ENCODE measurements at places on chromosomes 2 and 18.

DNA sequence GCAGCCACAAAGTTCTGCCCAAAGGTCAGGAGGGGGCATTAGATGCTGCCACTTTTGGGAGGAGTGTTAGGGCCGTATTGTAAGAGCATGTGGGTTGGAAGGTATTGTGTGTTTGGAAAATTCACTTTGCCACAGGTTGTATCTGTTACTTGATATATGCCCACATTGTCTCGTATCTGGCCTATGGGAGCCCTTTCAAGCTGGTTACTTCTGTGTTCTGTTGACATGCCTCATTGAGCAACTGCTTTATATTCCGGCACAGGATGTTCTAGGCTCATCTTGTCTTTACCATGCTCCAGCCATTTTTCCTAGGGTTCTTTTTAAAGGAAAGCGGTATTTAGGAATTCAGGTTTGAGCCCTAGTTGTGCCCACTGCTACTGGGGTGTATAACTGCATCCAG is 6.0 kb downstream of the ADNP2 start:
- no peak for DNase-seq

GRCh38 chr2:179555691-179556283 is 291.2 kb upstream of the SESTD1 start:
- no peak for DNase-seq

DNA sequence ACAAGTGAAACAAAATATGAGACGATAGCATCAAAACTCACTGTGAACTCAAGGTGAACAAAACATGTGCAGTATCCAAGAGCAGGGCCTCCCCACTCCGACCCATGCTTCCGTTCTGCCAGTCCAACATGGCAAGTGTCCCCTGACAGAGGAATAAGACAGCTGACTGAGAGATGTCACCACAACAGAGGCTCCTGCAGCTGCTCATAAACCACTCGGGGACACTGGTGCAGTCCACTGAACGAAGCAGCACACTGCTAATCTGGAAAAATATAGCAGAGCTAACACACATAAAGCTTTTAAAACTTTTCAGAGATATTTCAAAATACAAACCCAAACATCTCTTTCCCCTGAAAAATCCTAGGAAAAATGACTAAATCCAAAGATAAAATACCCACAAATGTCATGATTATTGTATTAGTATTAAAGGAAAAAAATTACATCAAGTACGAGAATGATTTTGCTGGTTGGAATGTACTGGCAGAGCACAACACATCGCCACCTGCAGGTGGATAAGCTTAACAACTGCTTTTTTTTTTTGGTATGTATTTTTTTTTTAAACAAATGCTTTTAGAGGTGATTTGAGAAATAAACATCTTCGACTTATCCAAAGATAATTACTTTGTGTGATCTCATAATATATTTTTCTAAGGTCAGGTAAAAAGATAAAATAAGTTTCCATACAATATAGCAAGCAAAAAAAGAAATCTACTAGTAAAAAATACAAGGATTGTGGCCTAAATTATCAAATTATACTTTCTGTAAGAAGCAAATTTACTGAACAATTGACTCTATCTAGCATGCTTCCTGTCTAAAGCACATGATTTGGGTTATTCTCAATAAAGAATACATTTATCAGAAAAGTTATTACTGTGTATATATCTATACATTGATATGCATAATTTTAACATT is 18.6 kb downstream of the THADA start:
- DNase-seq, result peak; percentile 34

GRCh38 chr2:173288561-173288960 is 66.1 kb upstream of the CDCA7 start:
- no peak for DNase-seq

GRCh38 chr2:190410166-190410565 is 2.0 kb downstream of the MFSD6 start:
- no peak for DNase-seq

- no peak for DNase-seq
Measured at GRCh38 chr2:187819624-187820023, 265.4 kb upstream of the TFPI start.

GRCh38 chr18:64993695-64994094 is 757.1 kb upstream of the CDH7 start:
- DNase-seq, result no peak

GRCh38 chr2:24085200-24085489 is 511 bp upstream of the TP53I3 start:
- no peak for DNase-seq

GRCh38 chr2:201363857-201364560 is 6.9 kb upstream of the FLACC1 start:
- peak; percentile 76 for DNase-seq

DNA sequence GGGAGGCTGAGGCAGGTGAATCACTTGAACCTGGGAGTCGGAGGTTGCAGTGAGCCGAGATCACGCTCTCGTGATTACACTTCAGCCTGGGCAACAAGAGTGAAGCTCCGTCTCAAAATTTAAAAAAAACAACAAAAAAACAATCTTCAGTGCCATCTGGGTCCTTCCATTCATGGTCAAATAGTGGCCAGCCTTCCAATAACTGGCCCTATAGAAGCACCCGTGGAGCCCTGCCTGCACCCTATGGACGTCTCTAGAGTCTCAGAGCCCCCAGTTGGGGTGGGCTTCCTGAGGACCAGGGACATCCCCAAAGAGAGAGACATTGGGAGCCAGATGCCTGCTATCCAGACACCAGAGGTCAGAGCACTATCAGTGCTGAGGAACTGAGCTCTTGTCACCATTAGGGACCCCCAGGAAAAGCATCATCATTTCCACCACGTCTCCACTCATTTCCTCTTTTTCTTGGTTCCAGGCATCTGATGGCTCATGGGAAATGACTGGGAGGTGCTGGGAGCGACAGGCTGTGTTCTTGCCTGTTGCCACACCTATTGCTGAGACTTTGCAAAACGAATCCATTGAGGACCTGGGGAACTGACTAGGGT is 9.4 kb downstream of the NEU2 start:
- DNase-seq, result no peak

DNA sequence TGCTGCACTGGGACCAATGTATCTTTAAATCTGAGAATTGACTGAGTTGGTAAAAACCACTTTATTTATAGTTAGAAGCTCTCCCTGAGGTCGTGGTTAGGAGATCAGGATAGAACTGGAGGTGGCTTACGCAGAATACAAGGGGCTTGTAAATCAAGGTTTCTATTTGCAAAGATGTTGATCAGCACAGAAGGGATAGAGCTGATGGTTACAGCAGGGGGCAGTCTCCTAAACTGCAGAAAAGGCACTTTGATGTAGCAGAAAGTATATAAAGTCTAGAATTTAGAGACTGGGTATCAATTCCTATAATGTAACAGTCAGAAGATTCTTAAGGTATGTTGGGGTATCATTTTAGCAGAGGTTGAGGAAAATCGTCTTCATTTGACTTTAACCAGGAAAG is 25.2 kb upstream of the ACVR1 start:
- no peak for DNase-seq

DNA sequence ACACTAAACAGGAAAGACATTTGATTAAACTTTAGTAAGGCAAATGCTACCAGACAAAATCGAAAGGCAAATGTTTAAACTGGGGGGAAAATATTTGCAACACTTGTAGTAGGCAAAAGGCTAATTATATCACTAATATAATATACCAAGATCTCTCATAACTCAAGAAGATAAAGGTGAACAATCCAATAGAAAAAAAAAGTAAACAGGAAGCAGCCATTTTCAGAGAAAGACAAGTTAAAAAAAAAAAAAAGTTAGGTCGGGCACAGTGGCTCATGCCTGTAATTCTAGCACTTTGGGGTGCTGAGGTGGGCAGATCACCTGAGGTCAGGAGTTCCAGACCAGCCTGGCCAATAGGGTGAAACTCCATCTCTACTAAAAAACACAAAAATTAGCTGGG is 4.4 kb upstream of the ACTG2 start:
- DNase-seq, result no peak

- DNase-seq, result no peak
Measured at GRCh38 chr2:191171708-191172355, 21.0 kb upstream of the STAT4 start.

DNA sequence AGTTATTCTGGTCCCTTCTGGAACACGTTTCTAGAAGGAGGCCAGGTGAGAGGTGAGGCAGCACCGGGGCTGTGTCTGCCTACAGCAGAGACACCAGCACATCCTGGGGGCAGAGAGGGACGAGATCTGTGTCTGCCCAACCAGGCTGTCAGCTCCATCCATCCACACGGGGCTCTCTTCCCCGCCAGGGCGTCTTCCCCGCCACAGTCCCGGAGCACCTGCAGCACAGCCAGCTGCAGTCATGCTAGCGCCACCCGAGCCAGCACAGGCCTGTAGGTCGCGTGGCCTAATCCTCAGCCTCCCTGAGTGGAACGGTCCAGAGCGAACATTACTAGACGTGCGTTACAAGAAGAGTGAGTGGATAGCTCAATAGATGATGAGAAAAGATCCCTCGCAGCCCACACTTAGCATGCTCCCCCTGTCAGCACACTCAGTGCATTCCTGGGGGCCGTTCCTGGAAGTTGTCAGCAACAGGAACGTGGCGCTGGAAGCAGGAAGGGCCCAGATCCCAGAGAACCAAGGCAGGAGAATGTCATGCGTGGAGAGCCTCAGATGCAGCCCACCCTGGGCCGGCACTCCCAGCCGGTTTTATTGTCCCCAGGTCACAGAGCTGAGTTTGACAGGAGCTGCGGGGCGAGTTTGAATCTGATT is 179.0 kb downstream of the TWIST2 start:
- DNase-seq, result no peak

DNA sequence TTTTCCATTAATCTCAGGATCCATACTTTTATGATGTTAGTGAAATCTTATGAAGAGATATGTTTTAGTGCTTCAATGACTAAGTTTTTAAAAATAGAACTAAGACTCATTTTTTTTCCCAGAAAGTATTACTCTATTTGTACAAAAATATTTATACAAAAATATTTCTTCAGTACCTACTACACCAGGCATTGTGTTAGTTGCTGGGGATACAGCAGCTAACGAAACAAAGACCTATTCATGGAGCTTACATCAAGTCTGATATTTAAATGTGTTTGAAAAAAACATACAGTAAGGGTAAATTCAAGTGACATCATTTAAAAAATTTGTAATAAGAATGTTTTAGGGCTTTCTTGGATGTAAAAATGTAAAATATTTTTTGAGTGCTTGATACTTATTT is 11.6 kb downstream of the VAPA start:
- no peak for DNase-seq

DNA sequence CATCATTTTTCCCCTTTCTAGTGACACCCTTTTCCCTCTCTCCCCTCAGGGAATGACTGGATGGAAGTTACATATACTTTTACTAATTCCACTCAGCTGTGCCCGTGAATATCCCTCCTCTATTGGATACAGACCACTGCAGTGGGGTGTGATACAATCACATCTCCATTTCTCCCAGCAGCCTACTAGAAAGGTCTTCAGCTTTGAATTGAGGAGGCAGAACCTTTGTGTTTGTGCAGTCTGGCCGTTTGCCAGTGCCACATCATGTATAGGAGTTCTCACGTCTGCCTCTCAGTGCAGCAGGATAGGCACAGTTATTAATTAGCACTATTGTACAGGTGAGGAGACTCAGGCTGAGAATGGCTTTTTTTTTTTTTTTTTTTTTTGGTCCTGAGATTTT is 16.4 kb downstream of the TNFRSF11A start:
- no peak for DNase-seq

DNA sequence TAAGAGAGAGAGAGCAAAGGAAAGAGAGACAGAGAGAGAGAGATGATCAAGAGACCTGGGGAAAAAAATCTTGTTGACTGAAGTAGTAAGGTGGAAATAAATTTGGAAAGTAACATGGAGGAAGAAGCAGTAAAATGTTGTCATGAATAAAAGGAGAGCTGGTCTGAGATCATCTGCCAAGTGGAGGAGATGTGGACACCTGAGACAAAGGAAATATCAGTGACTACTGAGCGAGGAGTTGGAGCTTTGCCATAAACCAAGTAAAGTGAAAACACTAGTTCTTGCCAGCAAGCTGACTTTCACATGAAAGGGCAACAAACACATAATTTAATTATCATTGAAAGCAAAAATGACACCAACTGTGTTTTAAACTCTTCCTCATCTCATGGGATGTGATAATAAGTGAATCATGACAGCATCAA is 49.0 kb upstream of the DSG1 start:
- no peak for DNase-seq

- no peak for DNase-seq
Measured at GRCh38 chr18:46398625-46399024, 258.4 kb downstream of the LOXHD1 start.

DNA sequence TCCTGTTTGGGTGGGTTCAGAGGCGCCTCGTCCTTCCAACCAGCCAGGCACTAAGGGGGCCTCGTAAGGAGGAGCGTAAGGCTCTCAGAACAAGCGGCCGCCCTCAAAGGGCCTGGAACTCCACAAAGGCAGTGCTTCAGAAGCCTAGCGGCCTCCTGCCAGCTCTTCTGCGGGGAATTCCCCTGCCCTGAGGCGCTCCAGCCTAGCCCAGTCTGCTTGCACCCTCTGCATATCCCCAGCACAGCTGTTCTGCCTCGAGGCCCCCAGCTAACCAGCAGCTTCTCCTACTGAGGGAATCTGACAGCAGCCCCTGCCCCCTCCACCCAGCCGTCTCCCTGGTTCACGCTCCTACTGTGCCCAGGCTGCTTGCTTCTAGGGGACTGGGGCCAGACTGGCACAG is 265.9 kb downstream of the TFCP2L1 start:
- DNase-seq, result no peak

Data from CD4-positive, alpha-beta T cell treated with Interleukin-4 for 1 hour (primary cell).